ENCODE measurements at places on chromosomes 16 and 17.

DNA sequence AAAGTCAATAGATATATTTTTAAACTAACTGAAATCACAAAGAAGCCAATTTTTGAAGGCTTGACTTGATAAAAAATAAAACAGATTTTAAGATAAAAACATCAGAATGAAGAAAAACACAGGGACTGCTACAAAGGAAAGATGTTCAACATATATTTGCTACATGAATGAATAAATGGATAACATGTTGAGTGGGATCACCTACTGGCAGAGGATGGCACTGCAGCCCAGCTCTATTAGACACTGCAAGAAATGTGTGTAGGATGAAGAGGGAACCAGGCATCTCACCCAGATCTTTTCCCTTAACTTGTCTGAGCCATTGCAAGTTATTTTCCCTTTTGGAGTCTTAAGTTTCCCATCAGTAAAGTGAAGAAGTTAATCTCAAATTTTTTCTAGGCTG lies 4.2 kb downstream of the AIPL1 start:
- DNase-seq: no peak

GRCh38 chr16:87570938-87571867 lies 31.1 kb upstream of the JPH3 start:
- no peak for DNase-seq

DNA sequence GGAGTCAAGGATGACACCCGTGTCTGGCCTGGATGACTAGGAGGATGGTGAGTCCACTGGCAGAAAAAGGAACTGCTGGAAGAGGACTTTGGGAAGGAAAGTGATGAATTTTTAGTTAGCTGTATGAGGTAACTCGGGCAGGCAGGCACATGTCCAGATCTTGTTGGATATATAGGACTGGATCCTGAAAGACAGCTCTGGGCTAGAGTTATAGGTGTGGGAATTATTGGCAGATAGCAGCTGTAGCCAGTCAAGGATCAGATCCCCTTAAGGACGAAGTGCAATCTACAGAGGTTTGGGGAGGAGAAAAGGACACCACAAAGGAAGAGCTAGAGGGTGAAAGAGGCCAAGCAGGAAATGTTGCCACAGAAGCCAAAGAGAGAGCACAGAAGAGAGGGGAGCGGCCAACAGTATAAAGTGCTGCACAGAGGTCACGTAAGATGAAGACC lies 10.1 kb downstream of the CYB5D1 start:
- peak; percentile 41 for DNase-seq

GRCh38 chr16:10637337-10638037 lies 57.1 kb upstream of the EMP2 start:
- no peak for DNase-seq

DNA sequence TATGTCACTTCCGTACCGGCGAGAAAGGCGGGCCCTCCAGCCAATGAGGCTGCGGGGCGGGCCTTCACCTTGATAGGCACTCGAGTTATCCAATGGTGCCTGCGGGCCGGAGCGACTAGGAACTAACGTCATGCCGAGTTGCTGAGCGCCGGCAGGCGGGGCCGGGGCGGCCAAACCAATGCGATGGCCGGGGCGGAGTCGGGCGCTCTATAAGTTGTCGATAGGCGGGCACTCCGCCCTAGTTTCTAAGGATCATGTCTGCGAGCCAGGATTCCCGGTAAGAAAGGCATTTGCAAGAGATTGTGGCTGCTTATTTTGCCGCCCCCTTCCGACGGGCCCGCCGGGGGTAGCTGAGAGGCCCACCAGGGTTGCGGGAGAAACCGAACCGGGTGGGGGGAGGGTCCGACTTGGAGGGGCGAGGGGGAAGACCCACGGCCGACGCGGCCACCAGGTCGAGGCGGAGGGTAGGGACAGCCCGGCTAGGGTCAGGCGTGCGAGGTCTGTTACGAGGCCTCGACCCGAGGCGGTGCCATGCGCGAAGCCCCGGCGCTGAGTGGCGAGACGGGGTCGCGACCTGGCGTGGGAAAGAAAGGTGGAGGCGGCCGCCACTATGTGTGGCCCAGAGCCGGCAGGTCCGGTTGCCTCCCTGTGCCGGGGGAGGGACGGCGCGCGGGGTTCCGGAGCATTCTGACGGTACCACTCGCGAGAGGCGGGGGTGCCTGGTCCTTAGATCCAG lies 6.7 kb upstream of the CD68 start:
- DNase-seq: peak; percentile 92

- no peak for DNase-seq
These were observed 386.6 kb downstream of the SEC14L1 start for GRCh38 chr17:77527409-77527808.

DNA sequence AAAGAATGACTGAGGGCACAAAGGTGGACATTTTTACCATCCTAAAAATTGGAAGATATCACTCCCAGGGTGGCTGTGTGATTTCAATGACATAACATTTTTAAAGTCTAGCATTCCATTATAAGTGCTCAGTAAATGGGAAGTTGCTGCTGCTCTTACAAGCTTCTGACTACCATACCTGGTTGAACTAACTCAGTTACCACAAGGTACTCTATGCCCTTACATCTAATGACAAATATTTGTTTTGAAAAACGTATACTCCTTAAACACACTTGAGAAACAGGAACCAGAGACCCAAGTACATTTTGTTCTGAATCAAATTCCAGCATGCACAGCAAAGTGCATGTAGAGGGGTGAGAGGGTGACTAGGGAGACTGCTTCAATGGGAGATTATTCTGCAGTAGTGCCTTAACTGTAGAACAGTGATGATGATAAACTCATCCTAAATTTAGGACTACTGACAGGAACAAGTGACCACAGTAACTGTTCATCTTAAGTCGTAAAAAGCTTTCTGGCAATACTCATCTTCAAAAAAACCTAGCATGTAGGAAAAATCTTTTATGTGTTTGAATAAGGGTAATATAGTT lies 83.5 kb downstream of the KANSL1 start:
- DNase-seq: no peak

- no peak for DNase-seq
These were observed 893.5 kb upstream of the RBFOX1 start for GRCh38 chr16:6439129-6439528.

DNA sequence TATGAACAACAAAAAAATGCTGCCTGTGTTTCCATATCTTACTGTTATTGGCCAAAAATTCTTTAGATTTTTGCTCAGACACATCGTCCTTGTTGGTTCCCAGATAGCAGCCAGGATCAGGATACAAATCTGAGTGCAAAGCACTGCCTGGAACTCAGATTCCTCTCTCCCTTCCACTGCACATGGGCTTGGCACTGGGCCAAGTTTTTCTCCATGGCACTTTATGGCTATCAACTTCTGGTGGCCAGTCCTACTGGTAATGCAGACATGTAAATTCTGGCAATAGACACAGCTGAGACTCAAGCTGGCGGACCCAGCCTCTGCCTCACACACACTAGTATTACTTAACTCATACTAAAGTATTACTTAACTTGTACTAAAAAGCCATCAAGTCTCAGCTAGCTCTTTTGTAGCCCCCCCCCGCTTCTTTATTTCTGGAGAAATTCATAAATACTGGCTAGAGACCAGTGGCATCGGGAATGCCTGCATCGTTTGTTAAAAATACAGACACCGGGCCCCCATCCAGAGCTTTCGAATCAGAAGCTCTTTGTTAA lies 181.2 kb upstream of the COX10 start:
- DNase-seq: no peak

DNA sequence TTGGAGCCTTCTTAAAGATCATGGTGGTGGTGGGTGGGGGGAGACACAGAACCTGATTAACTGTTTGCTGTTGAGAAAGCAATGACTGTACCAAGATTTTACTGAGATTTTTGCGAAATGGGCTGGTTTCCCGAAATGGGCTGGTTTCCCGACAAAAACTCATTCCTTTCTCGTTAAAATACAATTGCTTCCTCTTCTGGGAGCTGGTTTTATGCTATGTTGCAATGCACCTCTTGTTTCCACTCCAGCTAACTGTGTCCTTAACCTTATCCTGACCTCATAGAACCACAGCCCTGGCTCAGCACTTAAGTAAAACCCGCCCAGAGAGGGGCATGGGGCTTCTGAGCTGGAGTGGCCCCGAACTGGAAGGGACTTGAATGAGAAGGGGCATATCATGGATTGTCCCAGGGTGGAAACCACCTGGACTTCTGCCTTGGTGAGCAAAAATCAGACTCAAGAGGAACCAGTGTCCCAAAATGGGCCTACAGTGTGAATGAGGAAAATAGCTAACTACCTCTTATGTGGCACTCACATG lies 20.9 kb downstream of the FAM20A start:
- peak; percentile 85 for DNase-seq

DNA sequence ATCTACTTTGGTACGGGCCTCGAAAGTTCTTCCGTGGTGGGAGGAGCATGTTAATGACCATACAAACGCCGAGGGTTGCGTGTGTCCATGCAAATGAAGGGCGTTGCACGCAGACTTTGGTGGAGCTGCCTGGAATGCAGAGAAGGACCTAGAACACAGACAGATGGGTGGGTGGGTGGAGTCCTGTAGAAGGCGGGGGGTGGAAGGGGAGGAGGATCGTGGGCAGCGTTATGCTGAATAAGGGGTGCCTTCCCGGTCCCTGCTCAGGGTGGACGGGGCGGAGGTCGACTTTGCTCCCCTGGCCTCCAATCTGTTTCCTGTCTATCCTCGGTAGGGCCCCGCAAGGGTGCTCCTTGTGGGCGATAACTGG lies 795 bp upstream of the PAQR4 start:
- DNase-seq: no peak

- DNase-seq: peak; percentile 11
These were observed 23.4 kb upstream of the SREBF1 start for GRCh38 chr17:17859909-17860765.

GRCh38 chr16:30028438-30029076 lies 2.5 kb downstream of the TLCD3B start:
- DNase-seq: no peak

- DNase-seq: no peak
These were observed 15.7 kb upstream of the TMEM101 start for GRCh38 chr17:44030482-44030881.

DNA sequence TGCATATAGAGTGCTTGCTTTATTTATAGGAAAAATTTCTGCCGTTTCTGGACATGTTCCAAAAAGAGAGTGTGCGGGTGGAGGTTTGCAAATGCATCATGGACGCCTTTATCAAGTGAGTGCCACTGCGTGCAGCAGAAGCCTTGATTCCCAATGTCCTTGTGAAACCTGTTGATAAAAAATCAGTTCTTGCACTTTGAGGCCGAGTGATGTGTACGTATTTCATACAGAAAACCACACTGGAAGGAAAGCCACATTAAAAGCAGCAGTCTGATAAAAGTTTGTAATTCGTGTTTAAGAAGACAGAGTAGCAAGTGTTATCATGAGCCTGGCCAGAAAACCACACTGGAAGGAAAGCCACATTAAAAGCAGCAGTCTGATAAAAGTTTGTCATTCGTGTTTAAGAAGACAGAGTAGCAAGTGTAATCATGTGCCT lies 78.0 kb downstream of the KNOP1 start:
- no peak for DNase-seq

GRCh38 chr17:44203731-44204440 lies 4.2 kb upstream of the ATXN7L3 start:
- peak; percentile 85 for DNase-seq

DNA sequence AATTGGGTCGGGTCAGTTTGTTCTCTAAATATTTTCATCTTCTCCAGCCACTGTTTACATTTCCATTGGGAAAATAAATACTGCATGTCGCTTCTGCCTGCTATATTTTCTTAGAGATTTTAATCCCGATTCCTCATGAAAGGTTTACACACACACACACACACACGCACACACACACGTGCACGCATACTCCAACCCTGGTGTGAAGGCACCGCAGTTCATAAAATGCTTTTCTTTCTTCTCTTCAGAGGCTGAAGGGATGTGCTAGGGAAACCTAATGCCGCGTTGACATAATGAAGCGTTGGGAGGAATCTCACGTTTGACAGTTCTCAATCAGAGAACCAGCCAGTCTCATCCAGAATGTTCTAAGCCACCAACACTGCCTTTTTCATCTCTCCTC lies 222.9 kb upstream of the IRX3 start:
- DNase-seq: no peak

GRCh38 chr16:77213542-77214106 lies 14.4 kb downstream of the SYCE1L start:
- no peak for DNase-seq

DNA sequence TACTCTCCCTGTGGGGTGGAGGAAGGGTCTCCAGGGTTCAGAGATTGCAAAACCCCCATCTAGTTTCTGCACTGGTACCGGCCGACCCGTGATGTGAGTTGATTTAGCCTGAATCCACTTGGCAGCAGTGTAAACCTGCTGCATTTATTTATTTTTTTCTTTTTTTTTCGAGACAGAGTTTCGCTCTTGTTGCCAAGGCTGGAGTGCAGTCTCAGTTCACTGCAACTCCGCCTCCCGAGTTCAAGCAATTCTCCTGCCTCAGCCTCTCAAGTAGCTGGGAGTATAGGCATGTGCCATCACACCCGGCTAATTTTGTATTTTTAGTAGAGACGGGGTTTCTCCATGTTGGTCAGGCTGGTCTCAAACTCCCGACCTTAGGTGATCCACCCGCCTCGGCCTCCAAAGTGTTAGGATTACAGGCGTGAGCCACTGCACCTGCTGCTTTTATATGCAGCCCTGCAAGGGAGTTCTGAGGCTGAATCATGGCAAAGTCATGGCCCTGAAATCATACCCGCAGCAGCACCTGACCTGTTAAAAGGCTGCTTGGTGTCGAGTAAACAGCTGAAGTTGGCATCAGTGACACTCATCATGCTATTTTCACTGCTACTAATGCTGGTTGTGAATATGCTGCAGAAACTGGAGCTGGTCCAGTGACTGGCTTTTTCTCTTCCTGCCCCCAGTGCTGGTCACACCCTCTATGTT lies 21.4 kb downstream of the DEXI start:
- DNase-seq: no peak

- DNase-seq: peak; percentile 89
These were observed at the start of gene IRX5 for GRCh38 chr16:54930005-54930868. IRX5 (plus strand) TSS chr16:54930865; CDS start chr16:54931199, 334 bp downstream.

GRCh38 chr17:43809121-43809520 lies 23.8 kb downstream of the MPP3 start:
- DNase-seq: no peak

GRCh38 chr17:72175787-72176515 lies 55.1 kb downstream of the SOX9 start:
- no peak for DNase-seq

Measured in AML-193 (cell line).